Effector memory CD4-positive, alpha-beta T cell (primary cell): ENCODE measurements at places on chromosomes 11 and 22.

- no peak for DNase-seq
Measured at GRCh38 chr22:19559956-19560355, 35.7 kb upstream of the CLDN5 start.

GRCh38 chr11:119361056-119361787 is 14.7 kb upstream of the MFRP start:
- DNase-seq = no peak

- DNase-seq = no peak
Measured at GRCh38 chr11:121328967-121329679, 36.6 kb downstream of the SC5D start.

DNA sequence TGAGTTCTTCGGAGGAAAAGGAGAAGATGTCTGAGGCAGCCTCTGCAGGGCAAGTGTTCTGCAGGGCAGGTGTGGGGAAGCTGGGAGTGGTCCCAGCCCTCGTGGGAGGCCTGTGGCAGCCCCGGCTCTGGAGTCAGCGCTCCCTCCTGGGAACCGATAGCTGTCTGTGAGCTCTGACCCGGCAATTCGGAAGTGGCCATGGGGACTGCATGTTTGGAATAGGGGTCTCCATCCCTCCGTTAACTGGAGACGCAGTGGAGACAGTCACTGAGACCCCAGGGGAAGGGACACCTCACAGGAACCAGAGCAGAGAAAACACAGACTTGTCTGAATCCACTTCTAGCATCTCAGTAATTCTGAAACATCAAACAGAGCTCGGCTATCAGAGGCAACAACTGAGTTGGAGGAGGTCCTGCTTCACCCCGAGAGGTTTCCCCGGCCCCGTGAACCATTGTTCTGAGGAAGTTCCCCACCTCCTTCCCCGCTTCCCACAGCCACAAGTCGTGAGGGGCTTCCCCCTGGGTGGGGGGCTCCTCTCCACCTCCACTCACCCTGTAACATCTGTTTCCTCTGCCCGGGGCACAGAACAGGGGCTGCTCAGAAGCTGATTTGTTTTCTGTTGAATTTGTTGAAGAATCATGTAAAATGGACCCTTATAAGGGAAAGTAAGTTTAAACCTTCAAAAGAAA is 99.6 kb downstream of the BRD1 start:
- DNase-seq = no peak

GRCh38 chr11:82811369-82811768 is 77.7 kb upstream of the FAM181B start:
- DNase-seq = no peak

- no peak for DNase-seq
Measured at GRCh38 chr11:15757048-15757698, 599.2 kb downstream of the SOX6 start.

DNA sequence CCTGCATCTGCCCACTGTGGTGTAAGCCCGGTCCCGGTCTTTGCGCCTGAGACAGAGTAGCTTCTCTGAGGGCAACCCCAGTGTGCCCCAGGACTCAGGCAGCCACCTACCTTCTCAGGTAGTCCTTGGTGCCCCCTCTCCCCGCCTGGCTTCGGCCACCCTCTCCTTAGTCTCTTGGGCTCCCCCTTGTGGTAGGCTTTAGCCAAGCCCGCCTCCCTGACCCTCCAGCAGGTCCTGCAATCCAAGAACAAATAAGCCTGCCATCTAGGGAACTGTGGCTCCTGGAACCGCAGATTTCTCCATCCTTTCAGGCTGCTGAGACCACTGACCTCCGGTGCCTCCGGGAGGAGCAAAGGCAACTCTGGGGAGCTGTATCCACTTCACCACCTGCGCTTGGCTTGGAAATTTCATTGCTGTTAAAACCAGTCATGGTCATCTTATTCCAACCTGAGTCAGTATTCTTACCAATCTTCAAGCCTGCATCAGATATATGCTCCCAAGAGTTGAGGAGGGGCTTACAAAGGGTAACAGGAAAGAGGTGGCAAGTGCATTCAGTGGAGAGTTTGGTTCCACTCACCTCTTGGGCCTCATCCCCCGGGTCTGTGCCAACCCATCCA is 52.8 kb upstream of the TENM4 start:
- no peak for DNase-seq

- no peak for DNase-seq
Measured at GRCh38 chr22:27097506-27097905, 440.1 kb downstream of the MIAT start.

DNA sequence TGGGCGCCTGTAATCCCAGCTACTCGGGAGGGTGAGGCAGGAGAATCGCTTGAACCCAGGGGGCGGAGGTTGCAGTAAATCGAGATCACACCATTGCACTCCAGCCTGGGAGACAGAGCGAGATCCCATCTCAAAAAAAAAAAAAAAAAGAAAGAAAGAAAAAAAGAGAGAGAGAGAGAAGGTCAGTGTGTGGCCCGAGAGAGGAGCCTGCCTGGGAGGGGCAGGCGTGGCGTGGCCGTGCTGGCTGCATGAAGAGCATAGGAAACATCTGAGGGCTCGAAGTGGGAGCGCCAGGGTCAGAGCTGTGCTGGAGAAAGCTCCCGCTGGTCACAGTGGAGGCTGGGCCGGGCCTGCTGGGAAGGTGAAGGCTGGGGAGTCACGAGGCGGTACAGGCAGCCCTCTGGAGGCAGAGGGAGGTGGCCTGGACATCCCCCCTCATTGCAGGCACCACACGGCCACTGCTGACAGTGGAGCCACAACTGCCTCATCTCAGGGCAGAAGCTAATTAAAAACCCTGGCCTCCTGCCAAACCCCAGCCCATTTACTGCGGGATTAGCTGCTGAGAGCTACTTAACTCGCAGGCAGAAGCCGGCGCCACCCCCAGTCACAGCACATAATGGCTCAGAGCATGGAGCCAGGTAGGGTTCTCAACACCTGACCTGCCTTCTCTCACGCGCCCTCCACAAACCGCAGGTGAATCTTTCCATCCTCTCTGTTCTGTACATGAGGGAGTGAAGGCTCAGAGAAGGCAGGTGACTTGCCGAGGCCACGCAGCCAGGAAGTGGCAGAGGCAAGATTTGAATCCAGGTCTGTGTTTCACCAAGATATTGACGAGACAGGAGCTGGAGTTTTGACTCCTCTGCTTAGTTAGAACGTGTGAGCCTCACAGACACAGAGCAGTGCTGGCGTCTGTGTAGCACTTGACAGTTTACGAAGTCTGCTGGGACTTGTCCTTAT is 32.6 kb downstream of the NFAM1 start:
- DNase-seq = no peak

GRCh38 chr11:86140334-86140990 is 71.6 kb upstream of the PICALM start:
- no peak for DNase-seq

GRCh38 chr11:8767466-8768142 is 85.0 kb downstream of the RPL27A start:
- DNase-seq = no peak

DNA sequence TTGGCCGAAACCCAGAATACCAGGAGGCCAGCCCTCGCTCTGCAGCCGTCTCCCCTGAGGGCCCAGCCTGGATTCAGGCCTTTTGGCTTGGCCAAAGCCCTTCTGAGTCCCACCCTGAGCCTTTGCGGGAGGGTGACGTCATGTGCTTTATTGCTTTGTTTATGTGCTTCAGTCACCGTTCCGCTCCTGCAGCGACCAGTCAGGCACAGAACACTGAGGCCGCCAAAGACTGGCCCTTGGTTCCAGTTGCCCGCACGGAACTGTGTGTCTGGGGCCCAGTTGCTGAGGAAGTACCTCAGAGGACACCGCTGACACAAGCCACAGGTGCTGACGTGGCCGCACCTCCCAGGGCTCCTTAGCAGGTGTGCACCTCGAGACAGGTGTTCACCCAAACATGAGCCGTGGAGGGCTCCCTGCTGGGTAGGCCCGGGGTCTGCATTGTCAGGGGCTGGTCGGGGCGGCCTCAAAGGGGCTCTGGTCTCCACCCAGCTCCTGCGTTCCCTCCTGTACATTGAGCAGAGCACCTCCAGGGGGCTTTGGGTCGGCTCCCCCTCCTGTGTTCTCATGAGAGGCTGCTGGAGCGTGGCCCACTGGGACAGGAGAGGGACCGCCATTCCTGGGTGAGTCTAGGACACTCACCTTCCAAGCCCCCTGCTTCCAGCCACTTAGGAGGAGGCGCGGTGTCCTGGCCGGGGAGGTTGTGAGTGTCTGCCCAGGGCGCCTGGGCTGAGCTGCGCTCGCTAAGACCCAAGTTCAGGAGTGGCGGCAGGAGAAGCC is 376.8 kb downstream of the TBC1D22A start:
- DNase-seq = no peak
